ENCODE measurements at places on chromosomes 2 and 18.

DNA sequence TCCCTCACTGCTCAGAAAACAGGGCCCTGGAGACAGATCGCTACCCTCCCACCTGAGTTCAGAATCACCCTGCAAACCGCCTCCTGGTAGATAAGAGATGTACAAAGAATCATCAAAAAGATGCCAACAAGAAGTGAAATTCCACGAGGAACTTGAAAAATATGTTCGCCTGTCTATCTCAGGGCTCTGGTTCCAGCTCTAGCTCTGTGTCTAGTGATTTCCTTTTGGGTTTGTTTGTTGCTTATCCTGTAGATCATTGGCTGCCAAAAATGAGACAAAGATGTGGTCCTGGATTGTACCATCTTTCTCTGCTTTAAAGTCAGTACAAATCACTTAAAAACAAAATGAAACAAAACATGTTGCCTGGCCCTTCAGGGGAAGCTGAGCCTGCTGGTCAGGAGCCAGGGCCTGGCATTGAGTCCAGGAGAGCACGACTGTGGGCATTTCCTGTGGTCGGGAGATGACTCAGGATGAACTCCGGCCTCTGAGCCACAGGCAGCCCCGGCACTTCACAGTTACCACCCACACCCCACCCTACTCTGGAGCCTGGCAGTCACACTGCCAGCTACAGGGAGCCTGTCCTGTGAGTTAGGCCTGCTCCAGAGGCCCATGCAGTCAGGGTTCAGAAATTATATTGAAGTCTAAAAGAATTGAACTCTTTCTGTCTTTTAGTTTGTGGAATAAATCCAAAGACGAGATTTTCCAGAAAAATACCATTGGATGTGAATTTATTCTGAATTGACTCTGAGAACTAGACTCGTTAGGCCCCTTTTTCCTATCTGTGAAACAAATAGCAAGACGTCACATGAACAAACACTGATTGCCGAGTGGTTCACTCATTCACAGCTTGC is 8.0 kb upstream of the ITGB6 start:
- DNase-seq, result peak; percentile 94

GRCh38 chr18:42053188-42053781 is 98.3 kb downstream of the PIK3C3 start:
- no peak for DNase-seq

DNA sequence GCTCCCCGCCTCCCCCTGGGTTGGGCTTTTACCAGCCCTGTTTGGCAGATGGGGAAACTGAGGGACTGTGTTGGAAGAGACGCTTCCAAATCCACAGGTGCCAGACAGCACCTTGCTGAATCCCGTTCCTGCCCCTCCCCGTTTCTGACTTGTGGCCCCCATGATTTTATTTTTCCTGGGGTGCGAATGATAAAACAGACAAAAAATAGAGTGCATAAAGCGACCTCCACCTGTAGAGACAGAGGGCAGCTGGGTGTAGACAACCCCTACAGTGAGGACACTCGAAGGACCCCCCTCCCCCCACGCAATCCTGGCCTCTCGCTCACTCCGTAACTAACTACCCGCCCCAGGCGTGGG is 2.2 kb upstream of the CTDSP1 start:
- DNase-seq, result no peak

DNA sequence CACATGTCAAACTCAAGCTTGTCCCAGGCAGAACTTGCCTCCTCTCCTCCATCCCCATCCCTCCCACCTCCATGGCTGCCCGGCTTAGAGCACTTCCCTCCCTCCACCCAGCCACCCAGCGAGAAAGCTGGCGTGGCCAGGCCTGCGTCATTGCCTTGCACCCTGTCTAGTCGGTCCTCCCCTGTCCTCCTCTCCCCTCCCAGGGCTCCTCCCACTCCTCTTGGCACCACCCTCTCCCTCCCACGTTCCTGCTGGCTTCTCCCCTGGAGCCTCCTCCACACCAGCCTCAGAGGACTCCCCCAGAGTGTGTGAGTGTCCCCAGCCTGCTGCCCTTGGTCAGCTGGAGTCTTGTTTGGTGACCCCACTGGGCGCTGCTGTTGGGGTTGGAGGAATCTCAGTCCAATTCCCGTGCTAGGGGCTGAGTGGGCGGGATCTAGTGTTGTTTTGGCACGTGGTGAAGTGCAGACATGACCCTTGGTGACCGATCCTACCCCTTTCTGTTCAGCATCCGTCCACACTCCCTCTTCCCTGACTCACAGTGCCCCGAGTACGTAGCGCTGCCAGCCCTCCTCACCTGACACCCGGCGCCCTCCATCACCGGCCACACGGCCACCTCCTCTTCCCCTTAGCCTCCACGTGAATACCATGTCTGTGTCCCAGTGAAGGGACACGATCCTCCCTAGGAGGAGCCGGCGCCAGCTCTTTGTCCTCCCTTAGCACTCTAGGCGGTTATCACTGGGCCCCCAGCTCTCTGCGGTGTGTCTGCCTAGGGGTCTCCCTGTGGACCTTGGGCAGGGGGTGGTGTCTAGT is 41.4 kb downstream of the ATP6V1C2 start:
- DNase-seq, result no peak

- DNase-seq, result peak; percentile 82
Observed at GRCh38 chr2:62596061-62596921, 90.3 kb upstream of the TMEM17 start.

DNA sequence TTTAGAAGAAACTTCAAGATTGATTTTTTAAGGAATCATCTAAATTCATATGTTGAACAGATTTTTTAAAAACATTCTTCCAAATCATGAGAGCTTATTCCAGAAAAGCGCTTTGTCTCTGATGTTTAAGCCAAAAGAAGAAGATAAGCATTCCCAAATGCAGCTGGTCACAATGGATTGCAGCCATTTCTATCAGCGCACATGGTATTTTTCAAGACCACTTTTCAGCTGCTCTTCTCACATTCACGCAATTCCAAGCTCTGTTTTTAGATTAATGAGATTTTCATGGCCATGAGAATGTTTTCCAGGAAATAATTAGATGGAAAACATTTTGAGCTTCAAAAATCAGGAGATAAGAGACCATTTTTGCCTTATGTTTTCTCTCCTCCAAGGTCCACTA is 8.7 kb downstream of the OSBPL1A start:
- no peak for DNase-seq

GRCh38 chr2:160507464-160507863 is 13.9 kb upstream of the RBMS1 start:
- no peak for DNase-seq

DNA sequence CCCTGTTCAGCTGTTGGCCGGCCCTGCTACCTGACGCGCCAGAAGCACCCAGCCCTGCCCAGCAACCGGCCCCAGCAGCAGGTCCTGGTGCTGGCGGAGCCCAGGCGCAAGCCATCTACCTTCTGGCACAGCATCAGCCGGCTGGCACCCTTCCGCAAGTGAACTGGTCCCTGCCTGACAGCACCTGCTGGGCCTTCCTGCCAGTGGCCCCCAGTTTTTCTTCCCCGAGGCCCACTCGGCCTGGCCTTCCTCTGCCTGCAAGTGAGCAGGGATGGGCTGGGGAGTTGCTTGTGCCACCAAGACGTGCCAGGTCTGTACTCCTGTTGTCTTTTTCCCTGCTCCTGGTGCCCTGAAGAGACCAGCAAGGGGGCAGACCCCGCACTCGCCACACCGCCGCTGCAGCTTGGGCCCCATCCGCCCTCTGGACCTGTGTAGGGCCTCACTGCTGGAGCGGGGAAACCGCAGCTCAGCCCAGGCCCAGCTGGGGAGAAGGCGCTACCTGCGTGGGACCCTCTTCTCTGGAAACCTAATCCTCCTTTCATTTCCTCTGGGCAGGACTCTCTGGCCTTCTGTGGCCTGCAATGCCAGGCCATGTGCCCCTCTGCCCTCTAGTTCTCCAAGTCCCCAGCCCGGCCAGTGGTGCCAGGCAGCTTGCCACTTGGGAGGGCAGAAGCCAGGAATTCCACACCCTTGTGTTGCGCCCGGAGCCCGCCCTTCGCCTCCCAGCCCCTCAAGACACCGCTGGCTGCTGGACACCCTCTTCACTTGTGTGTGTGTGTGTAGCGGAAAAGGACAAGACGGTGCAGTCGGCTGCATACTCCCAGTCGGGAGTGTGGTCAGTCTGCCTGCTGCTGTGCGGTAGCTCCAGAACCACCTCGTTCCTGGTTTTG is 47.0 kb downstream of the FAM168B start:
- DNase-seq, result no peak

DNA sequence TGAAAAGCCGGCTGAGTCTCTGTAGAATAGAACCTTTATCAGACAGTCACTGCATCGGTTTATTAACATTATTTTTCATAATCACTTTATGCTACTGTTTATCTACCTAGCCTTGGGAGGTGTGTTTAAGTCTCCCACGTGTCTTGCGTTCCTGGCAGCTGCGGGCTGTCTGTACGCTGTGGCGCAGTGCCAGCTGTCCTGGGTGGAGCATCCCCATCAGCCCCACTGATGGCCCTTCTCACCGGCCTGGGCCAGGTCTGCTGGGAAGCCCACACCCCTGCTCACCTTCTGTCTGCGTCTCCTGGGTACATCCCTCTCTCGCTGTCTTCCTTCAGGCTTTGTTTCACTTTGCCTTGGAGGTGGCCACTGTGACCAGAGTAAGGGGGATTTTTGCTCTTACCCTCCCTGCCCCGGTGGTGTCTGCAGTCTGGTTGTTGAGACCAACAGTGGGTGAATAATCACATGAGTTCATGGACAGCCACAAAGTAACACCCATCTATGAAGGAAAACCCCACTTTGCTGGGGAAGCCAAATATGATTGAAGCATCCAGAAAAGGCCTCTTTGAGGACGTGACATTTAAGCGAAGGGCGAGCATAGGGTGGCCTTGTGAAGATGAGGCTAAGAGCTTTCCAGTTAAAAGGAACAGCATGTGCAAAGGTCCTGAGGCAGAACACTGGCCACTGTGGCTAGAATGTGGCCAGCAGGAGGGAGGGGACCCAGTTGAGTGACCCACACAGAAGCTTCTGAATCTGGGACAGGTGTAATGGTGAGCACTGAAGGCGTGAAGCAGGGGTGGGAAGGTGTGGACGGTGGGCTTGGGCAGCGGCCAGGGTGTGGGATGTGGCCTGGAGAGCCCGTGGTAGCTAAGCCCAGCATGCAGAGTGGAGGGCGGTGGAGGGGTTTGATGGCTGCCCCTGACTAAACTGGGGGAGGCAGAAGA is 41.7 kb downstream of the RAMP1 start:
- DNase-seq, result no peak

DNA sequence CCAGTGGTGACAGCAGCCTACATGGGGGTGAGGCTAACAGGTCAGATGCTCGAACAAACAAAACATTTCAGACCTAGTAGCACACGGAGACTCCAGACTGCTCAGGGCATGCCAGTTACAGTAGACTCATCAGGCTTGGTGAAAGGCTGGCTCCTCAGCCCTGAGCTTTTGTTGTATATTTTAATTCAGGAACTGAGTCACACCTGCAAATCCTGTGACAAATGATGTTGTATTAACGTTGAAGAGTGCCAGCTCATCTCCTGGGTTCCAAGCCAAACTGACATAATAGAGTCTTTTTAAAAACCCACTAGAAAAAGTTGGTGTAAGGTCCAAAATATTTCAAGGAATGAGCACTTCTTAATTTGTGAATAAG is 65.3 kb downstream of the C1D start:
- peak; percentile 80 for DNase-seq

DNA sequence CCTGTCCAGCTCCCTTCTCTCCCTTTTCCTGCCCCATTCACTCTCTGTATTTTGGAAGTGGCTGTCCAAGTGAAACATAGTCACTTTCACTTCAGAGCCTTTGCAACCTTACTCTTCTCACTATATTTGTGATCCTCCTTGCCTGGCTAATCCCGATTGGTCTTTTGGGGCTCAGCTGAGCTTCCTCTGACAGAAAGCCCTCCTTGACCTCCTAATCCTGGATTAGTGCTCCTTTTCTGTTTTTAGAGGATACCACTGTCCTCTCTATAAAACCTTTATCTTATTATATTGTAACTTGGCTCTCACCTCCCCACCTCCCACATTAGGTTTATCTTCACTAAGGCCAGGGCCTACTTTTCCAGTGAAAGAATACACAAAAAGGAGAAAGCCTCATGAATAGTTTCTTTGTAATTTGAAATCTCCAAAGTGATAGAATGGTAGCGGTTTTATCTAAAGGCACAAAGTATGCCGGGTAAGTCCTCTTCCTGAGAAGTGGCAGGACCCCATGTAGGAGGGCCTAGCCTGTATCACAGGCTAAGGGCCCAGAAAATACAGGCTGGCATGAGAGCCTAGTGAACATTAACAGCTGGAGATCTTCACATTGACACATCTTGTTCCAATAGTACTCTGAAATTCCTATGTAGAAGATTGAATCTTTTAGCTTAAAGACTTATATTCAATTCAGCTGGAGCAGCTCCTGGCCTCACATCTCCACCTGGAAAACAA is 83.1 kb upstream of the GAREM1 start:
- no peak for DNase-seq

DNA sequence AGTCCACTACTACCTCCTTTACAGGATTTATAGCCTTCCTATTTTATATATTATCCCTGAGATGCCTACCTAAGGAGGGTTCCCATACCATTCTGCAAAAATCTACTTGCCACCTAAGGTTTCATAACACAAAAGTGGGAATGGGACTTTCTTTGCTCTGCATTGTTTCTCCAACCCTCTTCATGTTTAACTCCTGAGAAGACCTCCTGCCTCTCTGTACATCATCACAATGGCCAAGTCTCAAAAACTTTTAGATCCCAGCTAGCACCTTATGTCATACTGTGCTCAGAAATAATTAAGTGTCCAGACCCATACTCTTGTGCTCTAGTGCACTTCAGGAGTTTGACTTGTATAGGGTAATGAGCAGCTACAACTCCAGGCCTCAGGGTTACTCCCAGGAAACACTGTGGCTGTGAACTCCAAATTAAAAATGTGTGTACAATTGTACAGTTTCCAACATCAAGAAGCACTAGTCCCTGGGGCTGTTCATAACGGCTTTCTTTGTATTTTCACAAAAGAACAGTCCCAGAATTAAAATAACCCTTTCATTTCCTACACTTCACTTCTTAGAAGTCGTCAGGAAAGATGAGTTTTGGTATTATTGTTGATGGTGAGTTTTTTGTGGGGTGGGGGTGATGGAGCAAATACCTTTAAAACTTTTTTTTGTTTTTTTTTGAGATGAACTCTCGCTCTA is 39.4 kb downstream of the METAP1D start:
- DNase-seq, result no peak

- DNase-seq, result no peak
Observed at GRCh38 chr2:32264422-32265105, at the start of gene NLRC4. TSS of gene NLRC4 (minus strand) at chr2:32264886. CDS start at chr2:32256775, 8,111 bp downstream.

DNA sequence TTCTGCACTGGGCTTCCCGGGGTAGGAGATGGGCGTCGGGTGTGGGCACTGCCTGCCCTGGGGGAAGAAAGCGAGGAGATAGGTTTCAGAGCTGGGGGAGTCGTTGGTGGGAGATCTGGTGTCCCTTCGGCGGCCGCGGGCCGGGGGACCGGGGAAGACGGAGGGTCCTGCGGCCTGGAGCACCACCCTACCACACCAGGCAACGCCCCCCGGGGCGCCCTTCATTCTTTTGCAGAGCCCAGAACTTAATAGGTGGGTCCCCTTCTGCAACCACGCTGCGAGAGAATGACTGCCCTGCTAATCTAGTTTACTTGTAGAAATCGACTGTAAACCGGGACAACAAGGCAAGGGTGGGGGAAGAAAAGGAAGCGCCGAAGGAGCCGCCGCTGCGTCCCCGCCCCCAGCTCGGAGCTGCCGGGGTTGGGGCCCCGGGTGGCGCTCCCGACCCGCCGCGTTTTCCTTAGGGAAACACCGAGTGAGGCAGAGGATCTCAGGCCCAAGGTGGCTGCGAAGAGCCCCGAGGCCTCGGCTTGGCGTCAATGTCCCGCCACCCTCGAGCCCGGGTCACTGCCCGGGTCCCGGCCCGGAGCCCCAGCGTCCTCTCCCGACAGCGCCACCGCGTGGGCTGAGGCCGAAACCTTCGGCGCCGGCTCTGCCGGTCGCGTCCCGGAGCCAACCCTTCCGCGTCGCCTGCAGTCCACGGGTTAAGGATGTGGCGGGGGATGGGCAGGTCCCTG is 5.4 kb upstream of the SATB2 start:
- DNase-seq, result no peak

- DNase-seq, result no peak
Observed at GRCh38 chr2:146267093-146267492, 1577.7 kb upstream of the ACVR2A start.
